ELF-1 (cell line): ENCODE measurements at places on chromosomes 2 and 18.
A peak's percentile ranks its signal among the peaks of the same experiment; 100 is the strongest.

GRCh38 chr2:108575132-108575966 lies 41.1 kb downstream of the LIMS1 start:
- DNase-seq = no peak

- DNase-seq = no peak
Measured at GRCh38 chr2:197378086-197378485, 56.7 kb downstream of the SF3B1 start.

DNA sequence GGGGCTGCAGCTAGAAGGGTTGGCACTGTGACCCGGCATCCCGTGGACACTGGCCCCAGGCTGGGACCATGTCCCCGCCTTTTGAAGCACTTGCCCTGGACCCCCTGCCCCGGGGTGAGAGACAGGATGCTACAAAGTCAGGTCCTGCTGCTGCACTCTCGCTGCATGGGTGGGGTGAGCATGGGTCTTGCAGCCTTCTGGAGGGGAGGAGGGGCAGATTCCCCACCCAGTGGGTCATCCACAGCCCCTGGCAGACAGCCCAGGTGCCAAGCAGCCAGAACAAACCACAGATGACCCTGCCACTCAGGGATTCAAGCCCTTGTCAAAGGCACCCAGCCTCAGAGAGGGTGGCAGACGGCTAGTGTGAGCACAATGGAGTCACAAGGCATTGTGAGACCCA lies 5.7 kb upstream of the NMUR1 start:
- no peak for DNase-seq

DNA sequence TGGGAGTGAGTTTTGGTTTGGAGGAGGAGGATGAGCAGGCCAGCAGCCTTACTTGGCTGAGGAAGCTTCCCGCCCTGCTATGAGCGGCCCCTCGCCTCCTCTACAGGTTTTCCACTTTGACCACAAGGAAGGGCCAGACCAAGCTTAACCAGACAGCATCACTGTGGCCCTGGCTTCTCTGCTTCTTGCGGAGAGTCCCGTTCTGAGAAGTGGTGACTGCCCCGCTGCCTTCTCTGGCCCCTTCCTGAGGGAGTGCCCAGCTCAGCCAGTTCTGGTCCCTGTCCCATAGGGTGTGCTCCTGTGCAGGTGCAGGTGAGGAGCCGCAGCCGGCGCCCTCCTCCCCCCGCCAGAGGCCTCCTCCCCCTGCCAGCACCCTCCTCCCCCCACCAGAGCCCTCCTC lies 101.0 kb downstream of the FAM210A start:
- no peak for DNase-seq

DNA sequence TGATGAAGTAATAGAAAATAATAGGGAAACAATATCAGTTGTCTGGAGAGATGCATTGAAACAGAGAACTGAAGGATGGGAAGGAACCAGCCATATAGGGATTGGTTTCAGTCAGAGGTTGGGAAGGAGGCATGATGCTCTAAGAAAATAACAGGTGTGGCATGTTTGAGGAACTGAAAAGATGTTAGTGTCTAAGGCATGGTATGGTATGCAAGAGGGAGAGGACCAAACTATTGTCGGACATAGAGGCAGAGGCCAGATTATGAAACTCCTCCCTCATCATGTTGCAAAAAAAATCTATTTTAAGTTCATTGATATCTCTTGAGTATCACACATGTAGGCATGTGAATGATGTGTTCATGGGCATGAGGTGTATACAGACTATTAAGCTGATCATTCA lies 48.9 kb upstream of the EMILIN2 start:
- DNase-seq = no peak

DNA sequence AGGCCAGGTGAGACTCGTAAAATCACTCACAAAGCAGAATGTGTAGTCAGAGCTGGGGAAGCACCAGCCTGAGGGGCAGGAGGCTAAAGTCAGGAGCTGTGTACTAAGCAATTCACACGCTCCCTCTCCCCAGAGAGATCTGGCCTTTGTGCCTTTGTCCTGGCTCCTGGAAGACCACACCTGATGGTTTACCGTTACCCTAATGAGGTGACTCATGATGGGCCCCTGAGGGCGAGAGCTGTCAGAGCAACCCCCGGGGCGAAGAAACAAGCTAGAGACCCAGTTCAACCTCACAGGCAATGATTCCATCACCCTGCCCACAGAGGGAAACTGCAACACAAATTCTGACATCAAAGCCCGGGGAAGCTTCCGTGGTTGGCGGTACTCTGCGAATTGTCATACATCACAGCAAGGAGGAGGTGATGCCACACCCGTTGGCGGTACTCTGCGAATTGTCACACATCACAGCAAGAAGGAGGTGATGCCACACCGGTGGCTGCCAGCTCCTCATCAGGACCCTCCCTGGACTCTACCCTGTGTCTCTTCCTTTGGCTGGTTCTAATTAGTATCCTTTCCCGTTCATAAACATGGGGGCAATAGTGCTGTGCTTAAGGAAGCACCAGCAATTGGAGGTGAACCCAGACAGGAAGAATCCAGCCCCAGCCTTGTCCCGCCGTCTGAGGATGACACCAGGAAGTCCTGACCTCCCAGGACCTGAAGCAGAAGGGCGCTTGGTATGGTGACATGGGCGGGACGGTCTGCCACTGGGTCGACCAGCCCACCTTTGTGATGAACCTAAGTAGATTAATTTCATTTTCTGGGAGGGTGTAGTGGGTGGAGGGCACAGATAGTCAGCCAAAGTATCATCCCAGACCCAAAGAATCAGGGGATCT lies 30.5 kb downstream of the B3GNT7 start:
- peak; percentile 98 for DNase-seq

DNA sequence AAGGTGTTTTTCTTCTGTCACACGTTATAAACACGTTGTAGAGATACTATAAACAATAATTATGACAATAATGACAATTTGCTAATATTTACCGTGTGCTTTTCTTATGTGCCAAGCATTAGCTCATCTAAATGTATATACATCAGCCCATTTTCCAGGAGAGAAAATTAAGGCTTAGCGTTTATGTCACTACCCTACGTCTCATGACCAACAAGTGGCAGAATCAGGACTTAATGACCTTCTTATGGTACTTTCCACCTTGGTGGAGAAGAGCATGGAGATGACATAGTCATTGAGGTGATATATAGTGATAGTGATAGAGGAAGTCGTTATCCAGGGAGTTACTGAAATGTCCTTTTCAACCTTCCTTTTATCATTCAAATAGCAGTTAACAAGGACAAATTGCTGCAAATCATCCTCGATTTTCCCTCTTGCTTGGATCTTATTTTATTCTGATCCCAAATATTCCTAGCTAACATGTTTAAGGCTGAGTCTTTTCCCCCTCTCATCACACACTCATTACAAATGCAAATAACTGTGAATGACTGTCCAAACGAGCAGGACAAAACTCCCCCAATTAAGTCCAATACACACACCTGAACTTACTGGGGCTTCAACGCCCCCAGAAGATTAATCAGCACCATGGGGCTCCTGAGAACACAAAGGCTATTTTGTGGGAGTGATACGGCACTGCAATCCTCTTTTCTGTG lies 27.3 kb downstream of the SPRED2 start:
- no peak for DNase-seq

DNA sequence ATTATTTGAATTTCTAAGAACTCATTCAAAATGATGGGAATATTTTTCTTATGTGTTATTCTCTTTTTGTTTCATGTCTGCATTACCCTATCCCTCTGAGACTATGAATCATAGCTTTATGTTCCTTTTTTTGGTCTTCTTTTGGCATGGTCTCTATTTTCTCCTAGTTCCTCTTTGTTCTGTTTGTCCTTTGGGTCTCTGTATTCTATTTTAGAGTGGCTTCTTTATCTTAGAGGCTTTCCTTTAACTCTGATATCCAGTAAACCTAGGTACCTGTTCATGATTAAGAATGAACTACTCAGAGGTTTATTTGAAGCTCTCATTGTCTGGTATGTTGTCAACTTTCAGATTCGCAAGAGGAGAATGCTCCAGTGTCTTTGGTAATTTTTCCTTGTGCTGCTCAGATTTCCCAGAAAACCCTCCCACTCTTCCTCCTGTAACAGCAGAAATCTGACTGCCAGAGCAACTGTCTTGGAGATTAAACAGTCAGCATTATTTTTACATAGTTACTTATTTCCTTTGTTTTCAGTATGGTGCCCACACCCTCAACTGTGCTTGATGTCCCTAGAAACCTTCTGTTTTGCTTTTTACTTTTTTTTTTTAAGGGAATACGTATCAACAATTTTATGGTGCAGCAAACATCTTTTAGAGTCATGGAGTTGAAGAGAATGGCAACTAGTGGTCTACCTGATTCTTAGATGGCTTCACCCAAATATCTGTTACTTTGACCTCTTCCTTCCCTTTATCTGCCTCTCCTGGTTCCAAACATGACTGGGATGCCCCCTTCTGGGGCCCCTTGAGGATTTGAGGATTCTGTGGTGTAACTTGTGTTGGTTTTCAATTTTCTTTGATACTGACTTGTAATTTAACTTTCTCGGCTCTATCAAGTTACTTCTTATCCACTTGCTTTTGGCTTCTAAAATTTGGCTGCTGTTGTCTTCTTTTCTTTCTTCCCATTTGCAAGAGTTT lies 92.0 kb downstream of the DPP10 start:
- no peak for DNase-seq

DNA sequence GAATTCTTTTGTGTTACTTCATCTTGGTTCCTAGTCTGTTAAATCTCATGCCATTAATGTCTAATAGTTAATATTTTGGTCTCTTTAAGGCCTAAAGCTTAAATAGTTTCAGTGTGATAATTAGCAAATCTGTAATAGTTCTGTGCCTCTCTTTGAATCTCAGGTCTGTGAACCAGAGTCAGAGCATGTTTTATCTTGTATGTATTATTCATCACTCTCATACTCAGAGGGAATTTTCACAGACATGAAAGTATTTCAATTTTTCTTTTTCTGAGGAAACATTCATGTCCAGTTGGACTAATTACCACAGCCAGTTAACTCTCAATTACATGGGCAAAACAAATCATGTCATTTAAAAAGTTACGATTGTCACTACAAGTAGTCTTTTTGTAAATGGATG lies 931.9 kb upstream of the SLC39A10 start:
- DNase-seq = no peak

DNA sequence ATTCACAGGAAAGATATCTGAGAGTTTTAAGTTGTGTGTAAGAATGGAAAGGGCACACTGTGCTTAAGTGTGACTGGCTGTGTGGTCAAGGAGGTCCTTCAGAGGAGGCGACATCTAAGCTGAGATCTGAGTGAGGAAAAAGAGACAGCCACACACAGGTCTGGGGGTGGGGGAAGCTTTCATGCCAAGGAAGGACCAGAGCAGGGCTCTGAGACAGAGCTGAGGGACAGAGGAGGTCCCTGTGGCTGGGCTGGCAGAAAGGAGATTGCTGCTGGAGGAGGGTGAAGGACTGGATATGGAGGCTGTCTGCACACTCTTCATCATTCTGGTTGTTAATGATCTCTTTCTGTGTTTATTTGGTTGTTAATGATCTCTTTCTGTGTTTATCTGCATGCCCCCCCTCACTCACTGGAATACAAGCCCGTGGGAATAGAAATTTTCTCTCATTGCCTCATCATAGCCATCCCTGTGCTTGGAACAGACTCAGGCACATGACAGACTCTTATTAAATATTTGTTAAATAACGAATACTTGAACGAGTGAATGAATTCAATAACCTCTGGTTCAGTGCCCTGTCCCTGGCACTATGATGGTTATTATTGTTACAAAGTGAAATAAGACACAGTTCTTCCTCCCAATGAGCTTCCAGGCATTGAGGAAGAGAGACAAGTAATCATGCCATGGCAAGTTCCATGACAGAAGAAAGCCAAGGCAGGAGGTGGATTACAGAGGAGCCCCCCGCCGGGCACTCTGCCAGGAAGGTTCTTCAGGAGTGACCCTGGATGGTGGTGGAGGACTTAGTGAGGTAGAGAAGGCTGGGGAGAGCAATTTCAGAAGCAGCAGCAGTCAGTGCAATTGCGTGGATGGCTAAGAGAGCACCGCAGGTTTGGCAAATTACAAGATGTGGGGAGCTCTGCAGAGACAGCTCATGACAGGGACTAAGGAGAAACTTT lies 399.4 kb upstream of the HS6ST1 start:
- DNase-seq = no peak

DNA sequence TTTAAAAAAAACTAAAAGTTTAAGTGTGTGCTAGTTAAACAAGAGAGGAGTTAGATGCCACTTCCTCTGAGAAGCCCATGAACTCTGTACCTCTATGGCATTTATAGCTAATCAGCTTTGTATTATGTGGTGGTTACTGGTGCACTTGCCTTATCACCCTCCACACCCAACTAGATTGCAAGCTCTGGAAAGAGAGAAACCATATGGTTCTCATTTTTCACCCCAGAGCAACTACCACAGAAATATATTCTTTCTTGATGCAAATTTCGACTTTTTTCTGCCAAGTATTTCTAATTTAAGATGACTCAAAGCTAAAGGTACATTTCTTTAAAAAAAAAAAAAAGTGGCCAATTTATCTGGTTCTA lies 24.2 kb downstream of the RAPH1 start:
- DNase-seq = no peak

DNA sequence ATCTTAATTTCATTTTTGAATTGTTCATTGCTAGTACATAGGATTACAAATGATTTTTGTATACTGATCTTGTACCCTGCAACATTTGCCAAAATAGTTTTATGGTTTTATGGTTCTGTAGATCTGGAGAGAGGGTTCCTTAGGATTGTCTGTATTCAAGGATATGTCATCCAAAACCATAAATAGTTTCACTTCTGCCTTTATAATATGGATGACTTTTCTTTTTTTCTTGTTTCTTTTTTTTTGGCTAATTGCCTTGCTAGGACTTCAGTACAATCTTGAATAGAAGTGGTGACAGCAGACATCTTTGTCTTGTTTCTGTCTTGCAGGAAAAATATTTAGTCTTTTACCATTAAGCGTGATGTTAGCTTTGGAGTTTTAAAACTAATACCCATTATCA lies 383.9 kb upstream of the HS6ST1 start:
- no peak for DNase-seq
